ENCODE measurements at places on chromosomes 3 and 15.
A peak's percentile ranks its signal among the peaks of the same experiment; 100 is the strongest.

GRCh38 chr3:124576565-124577493 lies 153.4 kb upstream of the UMPS start:
- no peak for DNase-seq

DNA sequence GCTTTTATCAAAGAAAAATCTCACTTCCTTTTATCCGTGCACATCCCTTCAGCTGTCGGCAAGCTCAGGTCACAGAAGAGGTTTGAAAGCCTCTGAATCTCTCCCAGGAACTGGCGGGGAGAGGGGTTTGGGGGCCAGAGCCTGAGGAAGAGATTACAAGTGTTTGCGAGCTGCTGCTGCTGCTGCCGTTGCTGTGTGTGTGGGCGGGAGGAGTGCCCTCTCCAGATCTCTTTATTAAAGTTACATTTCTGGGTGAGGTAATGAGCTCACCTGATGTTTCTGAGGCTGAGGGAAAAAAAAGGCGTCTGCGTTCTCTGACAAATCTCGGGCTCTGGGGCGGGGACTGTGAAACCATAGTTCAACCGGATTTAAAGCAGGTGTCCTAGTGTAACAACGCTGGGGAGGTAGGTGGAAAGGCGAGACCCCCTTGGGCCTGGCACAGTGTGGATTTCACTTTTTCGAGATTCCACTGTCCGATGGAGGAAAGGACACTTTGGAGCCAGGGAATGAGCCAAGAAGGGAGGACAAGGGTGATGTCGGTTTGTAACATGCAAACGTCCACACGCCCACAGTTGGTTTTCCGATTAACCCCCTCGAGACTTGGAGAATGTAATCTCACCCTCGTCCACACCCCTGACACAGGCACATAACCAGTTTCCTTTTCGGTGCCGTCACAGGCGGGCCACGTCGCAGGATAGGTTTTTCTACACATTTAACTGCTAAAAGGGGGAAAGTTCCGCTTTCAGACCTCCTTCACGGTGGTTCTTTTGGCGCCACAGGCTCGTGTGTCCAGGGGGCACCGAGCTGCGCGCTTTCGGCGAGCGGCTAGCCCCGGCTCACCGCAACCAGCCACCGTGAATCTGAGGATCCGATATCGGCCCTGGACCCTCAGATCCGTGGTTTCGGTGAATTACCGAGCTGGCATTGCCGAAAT lies 2.1 kb downstream of the ALCAM start:
- DNase-seq, result peak; percentile 4

DNA sequence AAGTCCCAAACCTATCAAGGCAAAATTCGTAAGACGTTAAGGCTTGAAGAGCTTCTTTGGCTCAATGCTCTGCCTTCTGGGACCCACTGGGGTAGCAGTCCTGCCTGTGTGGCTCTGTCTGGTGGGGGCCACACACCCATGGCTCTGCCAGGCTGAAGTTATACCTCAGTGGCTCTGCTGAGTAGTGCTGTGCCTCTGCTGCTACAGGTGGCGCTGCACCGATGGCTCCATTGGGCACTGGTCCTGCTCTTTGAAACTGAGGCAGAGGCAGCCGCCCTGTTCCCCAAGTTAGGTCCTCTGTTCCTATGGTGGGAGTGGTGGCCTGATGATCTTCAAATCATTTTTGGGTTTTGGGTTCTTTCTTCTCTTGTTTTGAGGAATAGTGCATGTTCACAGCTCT lies 68.0 kb upstream of the AP4E1 start:
- no peak for DNase-seq

DNA sequence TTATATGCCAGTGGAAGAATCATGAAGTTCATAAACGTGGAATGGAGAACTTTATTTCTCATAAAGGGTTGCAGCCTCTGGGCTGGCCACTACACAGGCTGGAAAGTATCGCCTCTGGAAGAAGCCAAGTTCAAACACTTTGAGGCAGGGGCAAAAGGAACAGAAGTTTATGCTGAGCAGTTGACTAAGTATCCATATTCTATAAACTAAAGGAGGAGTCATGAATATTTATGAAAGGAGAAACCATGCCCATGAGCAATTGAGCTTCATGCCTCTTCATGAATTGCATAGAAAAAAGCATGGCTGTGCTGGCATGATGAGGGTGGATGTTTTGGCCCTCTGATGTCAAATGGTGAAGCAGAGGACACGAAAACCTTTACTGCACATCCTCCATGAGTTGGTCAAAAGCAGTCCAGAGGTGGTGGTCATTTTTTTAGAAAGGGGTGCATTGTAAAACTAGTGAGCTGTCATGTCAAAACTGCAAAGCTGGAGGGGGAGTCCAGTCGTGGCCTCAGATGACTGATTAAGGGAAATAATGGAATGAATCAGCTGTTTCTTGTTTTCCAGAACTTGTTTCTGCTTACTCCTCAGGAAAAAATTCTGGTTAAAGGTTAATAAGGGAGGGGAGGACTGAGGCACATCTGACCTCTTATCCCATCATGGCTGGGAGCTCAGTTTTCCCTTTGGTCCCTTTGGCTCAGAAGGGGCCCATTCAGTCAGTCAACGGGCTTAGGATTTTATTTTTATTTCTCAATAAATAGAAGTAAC lies 276.7 kb downstream of the CHL1 start:
- DNase-seq, result no peak

GRCh38 chr3:38232701-38233100 lies 32.9 kb upstream of the SLC22A13 start:
- no peak for DNase-seq

- DNase-seq, result no peak
These were observed 5.8 kb downstream of the C3orf20 start for GRCh38 chr3:14680716-14681115.

DNA sequence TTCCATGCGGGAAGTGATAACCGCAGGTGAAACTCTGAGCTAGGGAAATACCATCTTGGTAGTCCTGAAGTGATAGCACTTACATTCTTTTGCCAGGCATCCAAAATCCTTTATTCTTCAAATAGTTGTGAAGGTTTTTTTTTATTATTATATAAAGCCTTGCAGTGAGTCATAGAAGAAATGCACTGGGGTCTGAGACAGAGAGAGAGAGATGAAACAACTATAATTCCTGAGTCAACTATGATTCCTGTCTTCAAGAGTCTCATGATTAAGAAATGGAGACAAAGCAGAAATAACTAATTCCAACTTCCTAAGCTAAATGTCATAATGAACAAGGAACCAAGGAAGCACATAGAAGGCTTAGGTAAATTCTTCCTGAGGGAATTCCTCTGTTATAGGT lies 495.6 kb downstream of the LPP start:
- no peak for DNase-seq

GRCh38 chr3:53257465-53257864 lies 1.6 kb upstream of the TKT start:
- no peak for DNase-seq

DNA sequence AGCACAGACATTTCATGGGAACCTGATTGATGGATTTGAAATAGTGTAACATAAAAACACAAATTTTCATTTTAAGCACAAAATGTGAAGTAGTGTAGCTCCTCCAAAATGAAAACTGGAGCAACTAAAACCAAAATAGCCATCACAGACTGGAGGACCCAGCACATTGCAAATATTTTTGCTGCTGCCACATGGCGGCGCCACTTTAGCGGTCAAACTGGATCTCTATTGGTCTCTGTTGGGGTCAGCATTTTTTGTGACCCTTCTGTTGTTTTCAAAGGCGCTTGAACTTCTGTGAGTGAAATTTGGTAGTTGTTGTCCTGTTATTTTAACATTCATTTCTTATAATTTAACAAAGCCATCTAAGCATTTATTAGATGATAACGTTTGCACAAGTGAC lies 259.9 kb downstream of the IL20RB start:
- DNase-seq, result no peak

DNA sequence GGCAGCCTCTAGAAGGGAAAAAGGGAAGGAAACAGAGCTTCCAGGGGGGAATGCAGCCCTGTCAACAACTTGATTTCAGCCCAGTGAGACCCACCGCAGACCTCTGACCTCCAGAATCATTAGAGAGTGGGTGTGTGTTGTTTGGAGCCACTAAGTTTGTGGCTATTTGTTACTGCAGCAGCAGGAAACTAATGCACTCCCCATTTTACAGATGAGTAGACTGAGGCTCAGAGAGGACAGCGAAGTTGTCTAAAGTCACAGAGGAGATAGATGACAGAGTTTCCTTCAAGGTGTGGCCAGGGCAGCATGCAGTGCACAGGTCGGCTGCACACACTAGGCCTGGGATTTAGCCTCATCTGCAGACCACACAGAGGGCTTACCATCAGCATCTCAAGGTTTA lies 81.8 kb upstream of the ALDH1L1 start:
- no peak for DNase-seq

- DNase-seq, result no peak
These were observed 19.9 kb downstream of the CCDC14 start for GRCh38 chr3:123941121-123941520.

DNA sequence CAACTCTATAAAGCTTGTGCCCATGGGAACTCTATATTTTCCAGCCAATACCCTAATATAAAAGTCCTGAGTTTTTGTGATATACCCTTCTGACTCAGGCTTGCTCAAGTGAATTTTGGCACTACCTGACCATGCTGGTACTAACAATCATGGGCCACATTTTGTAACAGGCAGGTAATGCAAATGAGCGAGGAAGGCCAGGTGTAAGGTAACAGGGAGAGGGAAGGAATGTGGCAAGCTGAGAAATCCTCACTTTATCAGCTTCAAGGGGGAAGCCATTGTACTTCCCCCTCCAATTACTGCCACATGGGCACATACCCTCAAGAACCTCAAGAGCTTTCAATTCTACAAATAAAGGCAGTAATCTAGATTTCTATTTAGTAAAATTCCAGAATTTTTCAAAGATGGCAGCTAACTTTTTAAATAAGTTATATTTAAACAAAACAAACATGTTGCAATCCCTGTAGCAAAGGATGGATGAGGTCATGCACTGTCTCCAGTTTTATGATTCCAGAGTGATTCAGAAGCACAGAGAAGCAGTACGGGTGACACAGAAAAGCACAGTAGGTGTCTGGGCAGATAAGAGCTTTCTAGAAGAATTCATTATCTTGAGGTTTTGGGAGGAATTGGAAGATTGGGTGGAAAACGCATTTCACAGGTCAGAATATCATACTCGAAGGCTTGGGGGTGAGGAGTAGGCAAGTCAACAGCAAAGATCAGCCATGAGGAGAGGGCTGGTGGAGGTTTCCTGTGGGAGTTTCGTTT lies 87.6 kb downstream of the FOXP1 start:
- DNase-seq, result no peak

GRCh38 chr3:24100696-24101402 lies 155.8 kb downstream of the NR1D2 start:
- DNase-seq, result no peak

DNA sequence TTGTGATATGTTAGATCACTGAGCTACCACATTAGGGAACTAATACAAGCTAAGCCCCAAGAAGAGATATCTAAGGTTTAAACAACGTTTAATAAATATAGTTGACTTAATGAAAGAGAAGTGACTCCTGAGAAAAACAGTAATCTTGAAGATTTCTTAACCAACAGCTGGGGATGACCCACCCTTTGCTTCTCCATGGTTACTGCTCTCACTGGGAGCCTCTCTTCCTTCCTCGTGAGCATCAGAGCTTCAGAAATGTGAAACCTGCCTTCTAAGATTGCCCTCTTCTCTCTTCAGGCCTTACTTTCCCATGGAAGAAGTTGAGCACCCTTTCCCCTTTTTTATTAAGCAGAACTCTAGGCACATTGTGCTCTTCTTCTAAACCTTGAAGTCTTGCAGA lies 132.2 kb upstream of the NR2E3 start:
- no peak for DNase-seq

DNA sequence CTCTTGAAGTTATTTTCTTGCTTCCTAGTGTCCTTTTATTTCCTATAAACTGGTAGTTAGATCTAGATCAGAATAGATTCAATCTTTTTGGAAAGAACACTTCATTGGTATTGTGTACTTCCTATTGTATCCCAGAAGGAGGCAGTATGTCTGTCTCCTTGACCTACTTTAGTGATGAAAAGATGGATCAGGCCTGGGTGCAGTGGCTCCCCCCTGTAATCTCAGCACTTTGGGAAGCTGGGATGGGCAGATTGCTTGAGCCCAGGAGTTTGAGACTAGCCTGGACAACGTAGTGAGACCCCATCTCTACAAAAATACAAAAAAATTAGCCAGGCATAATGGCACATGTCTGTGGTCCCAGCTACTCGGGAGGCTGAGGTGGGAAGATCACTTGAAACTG lies 12.0 kb downstream of the BSN start:
- DNase-seq, result no peak

DNA sequence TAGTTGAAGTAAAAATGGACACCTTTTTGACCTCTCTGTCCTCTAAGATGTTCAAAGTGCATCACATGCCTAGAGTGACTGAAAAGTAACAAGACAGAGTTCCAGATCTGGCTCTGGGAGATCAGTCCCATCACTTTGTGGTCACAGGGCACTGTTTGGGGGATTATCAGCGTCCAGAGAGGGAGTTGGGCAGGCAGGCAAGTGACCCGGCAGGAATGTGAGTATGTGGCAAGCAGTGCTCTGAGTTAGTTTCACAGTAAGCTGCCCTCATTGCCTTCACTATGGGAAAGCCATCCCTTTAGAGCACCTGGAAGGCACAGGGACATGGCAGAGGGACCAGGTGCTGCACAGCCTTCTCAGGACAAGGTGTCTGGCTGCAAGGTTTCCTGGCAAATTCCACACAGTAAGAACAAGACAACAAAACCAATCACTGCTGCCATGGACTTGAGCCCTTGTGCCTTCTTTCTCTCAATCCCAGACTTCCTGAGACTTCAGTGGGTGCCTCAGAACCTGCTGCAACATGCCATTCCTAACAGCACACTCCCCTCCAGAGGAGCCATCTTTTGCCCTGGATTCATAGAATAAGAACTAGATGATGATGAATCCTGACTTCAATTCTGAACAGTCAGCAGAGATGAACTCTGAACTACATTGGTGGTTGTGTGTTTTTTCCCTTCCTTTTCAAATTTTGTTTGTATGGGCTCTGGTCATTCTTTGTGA lies 55.2 kb downstream of the TIPARP start:
- DNase-seq, result no peak

DNA sequence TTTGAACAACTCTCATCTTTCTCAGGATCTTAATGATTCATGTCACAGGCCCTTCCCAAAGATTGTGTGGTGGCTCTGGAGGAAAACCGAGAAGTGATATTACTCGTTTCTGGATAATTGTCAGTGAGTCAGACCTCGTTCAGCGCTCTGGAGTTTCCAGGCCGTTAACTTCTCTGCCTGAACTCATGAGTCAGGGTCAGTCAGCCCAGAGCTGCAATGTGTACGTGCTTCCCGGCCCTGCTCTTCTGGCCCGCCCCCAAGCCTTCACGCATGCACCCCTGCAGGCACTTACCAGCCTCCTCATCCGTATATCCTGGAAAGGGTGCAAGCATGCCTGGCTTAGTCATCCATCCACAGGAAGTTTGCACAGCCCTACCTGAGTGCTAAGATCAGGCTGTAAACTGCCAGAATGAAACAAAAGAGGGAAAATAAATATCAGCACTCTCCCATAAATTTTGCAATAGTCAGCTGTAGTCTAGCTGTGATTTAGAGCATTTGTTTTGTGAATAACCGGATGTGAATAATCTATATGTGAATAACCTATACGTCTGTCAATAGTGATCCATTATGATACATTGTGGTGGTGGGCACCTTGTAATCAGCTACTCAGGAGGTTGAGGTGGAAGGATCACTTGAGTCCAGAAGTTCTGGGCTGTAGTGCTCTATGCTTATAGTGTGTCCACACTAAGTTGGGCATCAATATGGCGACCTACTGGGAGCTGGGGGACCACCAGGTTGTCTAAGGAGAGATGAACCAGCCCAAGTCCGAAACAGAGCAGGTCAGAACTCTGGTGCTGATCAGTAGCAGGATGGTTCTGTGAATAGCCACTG lies 35.3 kb upstream of the SEMA4B start:
- no peak for DNase-seq

GRCh38 chr3:156978481-156978961 lies 152.4 kb downstream of the LEKR1 start:
- DNase-seq, result no peak

- no peak for DNase-seq
These were observed 151.1 kb downstream of the CTNNB1 start for GRCh38 chr3:41350441-41350840.
